Body of pancreas (tissue), 4 donors: ENCODE measurements at places on chromosomes 3 and 15. TPM values are rescaled to one million over a fixed set of nuclear protein-coding genes. Genes with fewer than 3 reads are reported as not detected.

- no peak for DNase-seq
These were observed 39.3 kb upstream of the PRICKLE2 start for GRCh38 chr3:64264501-64265109.

GRCh38 chr3:37093481-37093880 is 80.9 kb downstream of the LRRFIP2 start:
- DNase-seq, result no peak

DNA sequence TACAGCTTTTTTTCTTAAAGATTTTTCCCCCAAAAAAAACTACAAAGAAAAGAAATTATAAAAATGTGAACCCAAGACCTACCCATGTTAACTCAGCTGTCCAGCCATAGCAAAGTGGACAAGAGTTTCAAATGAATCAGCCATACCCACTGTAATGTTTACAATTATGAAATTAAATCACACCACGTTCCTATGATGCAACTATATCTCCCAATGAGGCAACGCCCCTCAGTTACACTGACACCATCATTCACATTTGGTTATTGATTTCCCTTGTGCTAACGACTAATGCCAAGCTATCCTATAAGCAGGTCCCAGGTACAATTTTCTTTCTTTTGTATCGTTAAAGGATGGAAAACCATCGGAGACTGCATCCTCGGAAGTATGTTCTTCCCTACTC is 115.1 kb upstream of the ICE2 start:
- no peak for DNase-seq

- DNase-seq, result no peak
These were observed 62.7 kb downstream of the ASTE1 start for GRCh38 chr3:130963878-130964277.

GRCh38 chr15:88077296-88078020 is 179.1 kb downstream of the NTRK3 start:
- DNase-seq, result no peak

DNA sequence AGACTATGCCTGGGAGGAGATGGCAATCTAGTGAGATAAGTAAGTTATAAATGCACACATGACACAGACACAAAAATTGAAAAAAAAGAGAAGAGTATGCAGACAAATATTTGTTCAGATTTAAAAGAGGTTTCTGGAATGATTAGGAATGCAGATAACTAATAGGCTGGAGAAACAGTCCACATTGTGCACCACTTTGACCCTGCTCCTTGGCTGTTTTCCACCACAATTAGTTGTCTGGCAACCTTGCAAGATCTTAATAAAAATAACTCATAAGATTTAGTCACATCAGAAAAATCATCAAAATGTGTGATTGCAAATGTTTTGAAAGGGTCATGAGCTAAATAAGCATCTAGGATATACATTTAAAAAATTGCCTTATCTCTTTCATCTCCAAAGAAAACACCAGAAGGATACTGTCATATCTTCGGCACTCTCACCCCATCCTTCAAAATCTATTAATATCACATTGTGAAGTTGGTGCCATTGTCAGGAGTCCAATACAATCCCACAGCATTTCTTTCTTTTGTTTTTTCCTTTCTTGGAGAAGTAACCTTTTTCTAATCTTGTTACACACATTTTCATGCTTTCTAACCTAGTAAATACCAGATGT is 153.7 kb upstream of the KCNMB2 start:
- DNase-seq, result no peak

- DNase-seq, result no peak
These were observed 89.9 kb upstream of the MITF start for GRCh38 chr3:69649120-69650065.

DNA sequence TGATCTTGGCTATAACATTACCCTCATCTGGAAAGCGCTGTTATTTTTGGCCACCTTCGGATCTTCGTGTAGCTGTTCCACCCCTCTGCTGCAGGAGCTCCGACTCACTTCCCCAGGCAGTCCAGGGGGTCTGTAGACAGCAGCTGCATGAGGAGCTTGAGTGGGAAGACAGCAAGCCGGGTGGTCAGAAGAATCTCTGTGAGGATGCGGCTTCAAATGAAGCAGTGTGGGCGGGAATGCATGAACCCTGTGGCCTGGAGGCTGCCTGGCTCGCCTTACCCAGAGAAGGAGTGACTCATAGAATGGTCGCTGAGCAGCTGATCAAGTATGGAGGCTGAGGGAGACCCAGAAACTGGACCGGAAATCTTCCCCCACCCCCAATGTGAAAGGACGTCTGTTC is 45.2 kb upstream of the NR2F2 start:
- DNase-seq, result peak; percentile 36

DNA sequence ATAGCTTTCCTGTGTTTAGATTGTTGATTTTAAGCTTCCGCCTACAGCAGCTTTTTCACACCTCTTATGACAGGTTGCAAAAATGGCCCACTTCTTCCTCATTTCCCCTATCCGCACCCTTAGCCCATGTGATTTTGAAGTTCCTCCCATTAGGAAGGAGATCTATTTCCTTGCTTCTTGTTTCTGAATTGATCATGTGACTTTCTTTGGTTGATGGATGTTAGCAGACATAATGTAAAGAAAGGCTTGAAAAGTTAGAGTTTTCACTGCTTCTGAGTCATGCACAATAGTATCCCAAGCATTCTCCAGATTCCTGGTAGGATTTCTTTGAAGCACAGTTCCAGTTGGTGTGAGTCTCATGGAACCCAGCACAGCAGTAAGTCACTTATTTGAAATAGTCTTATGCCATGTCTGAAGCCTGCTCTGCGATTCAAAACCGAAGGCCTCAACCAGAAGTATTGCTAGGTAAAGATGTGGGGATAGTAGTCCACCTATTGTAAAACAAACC is 76.6 kb downstream of the EDEM1 start:
- no peak for DNase-seq

- no peak for DNase-seq
These were observed 17.7 kb upstream of the ZBBX start for GRCh38 chr3:167397826-167398225.

GRCh38 chr15:66254089-66254950 is 770 bp upstream of the MEGF11 start:
- DNase-seq, result no peak

DNA sequence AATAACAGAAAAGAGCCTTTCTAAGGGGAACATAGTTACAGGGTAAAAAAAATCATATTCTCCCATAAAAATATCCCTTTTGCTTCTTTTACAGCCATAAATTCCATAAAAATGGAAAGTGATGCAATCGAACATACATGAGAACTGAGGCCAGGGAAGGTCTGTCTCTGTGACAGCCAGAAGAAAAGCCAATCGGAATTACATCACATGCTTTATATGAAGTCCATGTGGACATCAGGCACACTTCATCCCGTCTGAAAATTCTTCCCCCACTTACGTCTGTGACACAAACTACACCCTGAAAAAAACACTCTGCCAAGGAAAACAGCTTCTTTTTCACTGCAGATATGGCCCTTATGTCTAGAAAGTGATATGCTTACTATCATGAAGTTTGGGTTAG is 323.5 kb downstream of the ERC2 start:
- DNase-seq, result no peak

- DNase-seq, result no peak
These were observed 9.9 kb downstream of the SFMBT1 start for GRCh38 chr3:53035825-53036619.

DNA sequence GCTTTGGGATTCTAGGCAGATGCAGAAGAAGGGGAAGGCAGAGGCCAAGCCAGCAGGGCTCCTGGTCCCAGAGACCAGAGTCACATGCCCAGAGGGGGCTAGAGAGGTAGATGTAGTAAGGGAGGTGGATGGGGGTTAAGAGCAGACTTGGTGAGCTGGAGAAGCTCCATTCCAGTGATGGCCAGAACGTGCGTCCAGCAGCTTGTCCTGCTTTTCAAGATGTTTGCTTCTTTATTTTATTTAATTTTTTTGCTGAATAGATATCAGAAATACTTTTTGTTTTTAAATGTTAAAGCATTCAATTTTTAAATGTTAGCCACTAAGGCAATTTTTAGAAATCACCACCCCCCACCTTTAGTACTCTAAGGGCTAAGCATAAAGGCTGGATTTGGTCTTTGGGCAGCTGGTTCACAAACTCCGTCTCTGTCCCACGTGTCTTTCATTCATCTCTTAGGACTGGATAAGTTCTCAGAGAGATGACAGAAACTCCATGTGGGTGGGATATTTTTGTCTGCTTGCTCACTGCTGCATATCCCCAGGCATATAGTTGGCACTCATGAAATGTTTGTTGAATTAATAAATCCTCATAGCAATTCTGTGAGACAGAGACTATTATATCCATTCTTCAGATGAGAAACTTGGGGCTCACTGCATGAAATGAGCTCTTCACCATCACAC is 6.7 kb downstream of the COLQ start:
- no peak for DNase-seq

- no peak for DNase-seq
These were observed 77.7 kb upstream of the ACAN start for GRCh38 chr15:88725305-88726210.

DNA sequence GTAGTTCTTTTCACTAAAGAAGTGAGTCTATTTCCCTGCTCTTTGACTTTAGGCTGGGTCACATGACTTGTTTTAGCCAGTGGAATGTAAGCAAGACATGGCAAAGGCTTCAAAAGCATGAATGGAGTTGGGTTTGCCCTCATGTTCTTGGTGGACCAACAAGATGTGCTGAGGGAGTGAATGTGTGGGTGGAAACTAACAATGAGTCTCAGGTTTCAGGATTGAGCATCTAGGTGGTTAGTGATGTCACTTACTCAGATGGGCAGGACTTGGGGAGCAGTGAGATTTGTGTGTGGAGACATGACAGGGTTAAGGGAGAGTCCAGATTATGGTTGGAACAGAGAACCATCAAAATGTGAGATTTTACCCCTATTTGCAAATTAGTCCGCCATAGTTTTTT is 181.4 kb upstream of the UBE2E1 start:
- no peak for DNase-seq

DNA sequence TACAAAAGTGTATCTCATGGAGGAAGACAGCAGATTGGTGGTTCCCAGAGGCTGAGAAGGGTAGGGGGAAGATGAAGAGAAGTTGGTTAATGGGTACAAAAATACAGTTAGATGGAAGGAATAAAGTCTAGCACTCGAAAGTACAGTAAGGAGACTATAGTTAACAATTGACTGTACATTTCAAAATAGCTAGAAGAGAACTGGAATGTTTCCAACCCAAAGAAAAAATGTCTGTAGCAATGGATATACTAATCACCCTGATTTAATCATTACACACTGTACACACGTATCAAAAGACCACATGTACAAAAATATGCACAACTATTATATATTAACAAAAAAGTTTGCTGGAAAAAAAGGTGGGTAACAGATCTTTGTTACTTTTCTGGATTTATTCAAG is 57.3 kb downstream of the THRB start:
- DNase-seq, result no peak

GRCh38 chr3:55721716-55722484 is 234.8 kb upstream of the WNT5A start:
- DNase-seq, result peak; percentile 32

- peak; percentile 48 for DNase-seq
These were observed 29.3 kb downstream of the CCNL1 start for GRCh38 chr3:157130467-157131251.

- DNase-seq, result peak; percentile 48
These were observed 504.2 kb upstream of the PROK2 start for GRCh38 chr3:72288955-72289691.

CHL1 gene
- total RNA-seq, result 10.6 TPM

KCNH8 gene
- 2.3 TPM for total RNA-seq
